ENCODE measurements at places on chromosomes 4 and X.

GRCh38 chr4:48033825-48034413 lies 17.3 kb downstream of the NIPAL1 start:
- DNase-seq, result peak; percentile 17

GRCh38 chr4:141132709-141133145 lies 542 bp downstream of the RNF150 start:
- DNase-seq, result peak; percentile 75

DNA sequence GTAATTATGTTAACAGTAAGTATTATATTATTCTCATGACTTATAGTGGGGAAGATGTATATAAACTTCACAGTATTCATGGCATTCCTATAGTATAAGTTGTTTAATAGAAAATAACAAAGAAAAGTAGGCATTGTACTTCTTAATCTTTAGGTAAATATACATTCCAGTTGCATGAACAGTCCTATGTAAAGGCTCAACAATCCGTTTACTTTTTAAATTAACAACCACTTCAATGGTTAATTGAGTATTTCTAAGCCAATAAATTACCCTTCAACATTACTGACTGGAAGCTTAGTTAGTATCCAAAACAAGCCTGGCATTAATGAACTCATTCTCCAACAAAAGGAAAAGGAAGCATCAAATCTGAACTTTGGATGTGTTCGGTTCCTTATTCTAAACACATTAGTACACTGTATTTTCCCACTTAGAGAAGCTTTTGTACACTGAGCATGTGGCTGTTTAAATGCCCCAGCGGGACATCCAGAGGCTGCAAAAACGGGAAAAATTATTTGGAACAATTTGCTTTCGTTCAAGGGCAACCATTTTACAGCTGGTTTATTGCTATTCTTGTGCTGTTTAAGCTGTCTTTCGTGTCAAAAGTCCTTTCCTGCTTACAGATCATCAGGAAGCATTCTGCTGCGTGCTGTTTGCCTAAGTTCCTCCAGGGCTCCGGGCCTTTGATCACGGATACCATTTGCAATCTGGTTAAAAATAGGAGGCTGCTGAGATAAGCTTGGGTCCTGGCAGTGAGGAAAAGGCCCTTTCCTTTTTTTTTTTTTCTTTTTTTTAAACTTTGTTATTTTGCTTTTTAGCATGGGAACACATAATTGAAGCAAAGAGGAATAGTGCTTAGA lies 460.3 kb downstream of the SPRY1 start:
- DNase-seq, result peak; percentile 67

DNA sequence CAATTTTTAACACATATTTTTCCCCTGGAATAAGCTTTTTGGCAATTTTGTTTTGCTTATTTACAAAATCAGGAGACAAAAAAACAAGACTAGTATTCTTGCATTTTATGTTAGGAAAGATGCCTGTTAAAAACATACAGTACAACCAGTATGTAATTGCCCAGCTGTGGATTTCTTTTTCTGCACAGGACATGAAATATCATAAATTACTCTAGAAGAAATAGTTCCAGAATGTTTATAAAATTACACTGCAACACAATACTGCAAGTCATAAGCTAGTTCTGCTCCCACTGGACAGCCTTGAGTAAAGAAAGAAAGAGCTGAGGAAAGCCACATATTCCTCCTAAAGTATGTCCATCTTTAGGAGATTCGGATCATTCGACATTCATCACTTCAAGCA lies 133.5 kb downstream of the SCFD2 start:
- DNase-seq, result no peak

DNA sequence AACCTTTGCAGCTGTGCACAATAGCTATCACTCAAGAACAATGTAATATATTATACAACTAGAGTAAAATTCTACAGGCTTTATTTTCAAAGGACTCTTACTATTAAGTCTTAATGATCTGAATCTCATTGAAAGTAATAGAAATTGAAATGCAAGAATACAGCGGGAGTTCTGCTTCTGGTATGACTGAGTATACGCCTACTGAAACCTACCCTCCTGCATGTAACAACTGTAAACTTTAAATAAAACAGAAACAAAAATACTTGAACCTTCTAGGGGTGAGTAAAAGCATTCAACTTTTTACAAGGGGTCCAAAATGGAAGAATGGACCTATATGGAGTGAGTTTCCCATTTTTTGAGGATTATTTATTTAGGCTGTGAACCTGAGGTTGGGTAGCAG lies 13.5 kb downstream of the DCHS2 start:
- DNase-seq, result no peak

Measured in neural progenitor cell (in vitro differentiated cells).